K562 (cell line): ENCODE measurements at places on chromosomes 11 and 22.

GRCh38 chr11:12050470-12051286, 42.3 kb upstream of the DKK3 start:
- no peak for DNase-seq

GRCh38 chr11:40421208-40421981, 1038.1 kb downstream of the LRRC4C start:
- DNase-seq, result no peak

DNA sequence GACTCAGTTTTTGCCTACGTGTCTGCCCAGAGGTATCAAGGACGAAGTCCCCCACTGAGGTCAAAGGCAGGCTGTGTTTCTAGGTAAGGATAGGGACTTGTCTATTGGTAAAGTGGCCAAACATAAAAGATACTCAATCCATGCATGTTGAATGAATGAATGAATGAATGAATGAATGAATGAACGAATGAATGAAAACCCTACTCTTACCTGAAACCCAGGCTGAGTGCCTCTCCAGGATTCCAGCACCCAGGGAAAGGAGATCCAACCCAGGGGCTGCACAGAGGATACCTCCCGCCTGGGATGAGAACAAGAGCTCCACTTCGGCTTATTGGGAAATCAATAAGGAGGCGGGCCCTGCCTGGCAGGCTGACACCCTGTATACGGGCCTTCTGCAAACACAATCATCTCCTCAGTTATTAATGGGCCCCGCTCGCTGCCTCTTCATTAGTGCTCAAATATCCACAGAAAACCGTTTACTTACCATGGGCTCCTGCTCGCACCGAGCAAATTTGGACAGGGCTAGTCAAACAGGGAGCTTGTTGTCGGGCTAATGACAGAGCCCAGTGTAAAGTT, 177.4 kb downstream of the BUD13 start:
- DNase-seq, result no peak

DNA sequence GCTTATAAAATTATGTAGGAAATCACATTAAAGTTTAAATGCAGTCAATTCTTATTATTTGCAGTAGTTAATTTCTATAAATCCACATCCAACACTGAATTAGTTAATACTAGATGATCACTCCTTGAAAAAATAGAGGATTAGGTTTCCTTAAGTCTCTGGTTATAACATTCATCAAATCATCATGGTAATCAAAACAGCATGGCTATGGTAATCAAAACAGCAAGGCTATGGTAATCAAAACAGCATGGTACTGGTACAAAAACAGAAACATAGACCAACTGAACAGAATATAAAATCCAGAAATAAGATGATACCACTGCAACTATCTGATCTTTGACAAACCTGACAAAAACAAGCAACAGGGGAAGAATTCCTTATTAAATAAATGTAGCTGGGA, 814.6 kb upstream of the CCDC179 start:
- DNase-seq, result no peak

- DNase-seq, result no peak
Observed at GRCh38 chr11:7540830-7541555, 27.2 kb downstream of the PPFIBP2 start.

DNA sequence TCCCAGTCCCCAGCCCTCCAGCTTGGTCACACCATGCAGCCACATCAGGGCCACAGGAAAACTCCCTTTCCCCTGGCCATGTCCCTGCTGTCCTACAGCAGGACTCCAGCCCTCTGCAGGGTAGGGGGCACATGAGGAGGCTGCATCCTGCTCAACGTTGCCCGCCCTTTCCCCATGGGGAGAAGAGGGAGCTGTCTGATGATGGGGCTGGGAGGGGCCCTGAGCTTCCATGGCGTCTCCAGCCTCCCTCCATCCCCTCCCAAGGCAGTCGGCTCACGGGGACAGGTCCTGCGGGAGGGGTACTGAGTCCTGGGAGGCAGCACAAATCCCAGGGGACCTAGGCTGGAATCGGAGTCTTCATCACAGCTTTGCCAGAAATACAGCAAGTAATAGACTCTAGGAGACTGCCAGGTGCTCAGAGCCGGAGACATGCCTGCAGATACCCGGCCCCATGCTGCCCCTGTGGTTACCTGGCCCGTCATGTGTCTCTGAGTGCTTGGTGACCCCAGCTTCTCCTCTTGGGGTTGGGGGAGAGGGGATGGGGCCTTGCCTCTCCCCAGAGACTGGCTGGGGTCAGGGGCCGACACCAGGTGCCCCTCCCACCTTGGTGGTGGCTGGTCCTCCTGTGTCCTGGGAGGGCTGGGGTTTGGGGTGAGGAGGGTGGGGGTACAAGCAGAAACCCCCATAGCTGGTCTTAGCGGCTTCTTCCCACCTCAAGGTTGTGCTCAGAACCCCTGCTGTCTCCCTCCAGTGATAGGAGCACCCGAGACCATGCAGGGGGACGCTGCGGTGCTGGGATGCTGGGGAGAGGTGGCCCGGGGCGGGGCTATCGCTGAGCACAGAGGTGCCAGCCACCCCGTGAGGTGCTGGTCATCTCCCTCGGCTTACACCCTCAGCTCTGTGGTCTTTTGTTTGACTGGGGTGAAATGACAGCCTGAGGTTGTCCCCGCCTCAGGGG, 2.3 kb downstream of the MRGPRE start:
- DNase-seq, result no peak
